ENCODE measurements at places on chromosomes 1 and 21.
A peak's percentile ranks its signal among the peaks of the same experiment; 100 is the strongest.

- no peak for DNase-seq
Observed at GRCh38 chr1:119204961-119205357, 64.5 kb upstream of the WARS2 start.

DNA sequence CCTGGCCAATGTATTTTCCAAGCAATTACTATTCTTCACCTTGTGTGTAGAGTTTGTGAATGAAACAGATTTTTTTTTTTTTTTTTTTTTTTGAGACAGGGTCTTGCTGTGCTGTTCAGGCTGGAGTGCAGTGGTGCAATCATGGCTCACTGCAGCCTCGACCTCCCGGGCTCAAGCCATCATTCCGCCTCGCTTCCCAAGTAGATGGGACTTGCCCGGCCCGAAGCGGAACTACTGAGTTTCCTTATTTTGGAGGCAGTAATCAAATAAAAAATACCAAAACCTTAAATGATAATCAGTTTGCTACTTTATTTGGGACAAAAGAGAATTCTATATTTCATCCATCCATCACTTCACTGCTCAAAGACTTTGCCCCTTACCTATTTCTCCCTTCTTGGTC is 704 bp upstream of the BTBD8 start:
- DNase-seq: no peak

GRCh38 chr21:37082856-37083528 is 9.9 kb downstream of the TTC3 start:
- DNase-seq: no peak

DNA sequence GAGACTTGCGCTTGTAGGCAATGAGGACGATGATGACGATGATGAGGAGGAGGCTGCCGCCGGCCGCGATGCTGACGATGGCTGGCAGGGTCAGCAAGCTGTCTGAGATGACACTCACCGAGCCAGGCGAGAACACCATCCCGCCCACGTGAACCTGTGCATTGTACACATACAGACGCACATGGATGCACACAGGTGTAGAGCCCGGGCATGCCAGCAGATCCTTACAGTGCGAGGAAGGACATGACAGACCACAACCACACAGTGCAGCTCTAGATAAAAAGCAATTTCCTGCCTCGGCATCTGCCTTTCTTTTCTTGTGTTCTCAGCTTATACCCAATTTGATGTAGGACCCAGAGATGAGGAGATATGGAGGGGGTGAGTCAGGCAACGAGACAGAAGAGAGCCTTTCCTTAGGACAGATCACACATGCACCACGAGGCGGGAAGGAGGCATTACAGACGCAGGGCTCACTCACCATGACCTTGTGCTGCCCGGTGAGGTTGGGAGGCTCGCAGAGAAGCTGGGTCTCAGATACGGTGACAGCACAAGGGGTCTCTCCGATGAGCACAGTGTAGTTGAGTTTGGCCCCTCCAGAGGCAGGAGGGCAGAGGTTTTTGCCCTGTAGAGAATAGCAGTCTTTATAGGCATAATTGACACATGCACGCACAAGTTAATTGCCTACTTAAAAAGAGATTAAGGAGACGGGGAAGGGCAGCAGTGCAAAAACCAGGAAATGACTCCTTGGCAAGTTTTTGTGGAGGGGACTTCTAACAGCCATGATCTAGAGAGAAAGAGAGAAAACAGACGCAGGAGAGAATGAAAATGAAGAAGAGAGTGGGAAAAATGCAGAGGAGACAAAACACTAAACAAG is 133.9 kb upstream of the CD34 start:
- DNase-seq: no peak

- peak; percentile 19 for DNase-seq
Observed at GRCh38 chr1:246794048-246794827, 70.0 kb downstream of the SCCPDH start.

DNA sequence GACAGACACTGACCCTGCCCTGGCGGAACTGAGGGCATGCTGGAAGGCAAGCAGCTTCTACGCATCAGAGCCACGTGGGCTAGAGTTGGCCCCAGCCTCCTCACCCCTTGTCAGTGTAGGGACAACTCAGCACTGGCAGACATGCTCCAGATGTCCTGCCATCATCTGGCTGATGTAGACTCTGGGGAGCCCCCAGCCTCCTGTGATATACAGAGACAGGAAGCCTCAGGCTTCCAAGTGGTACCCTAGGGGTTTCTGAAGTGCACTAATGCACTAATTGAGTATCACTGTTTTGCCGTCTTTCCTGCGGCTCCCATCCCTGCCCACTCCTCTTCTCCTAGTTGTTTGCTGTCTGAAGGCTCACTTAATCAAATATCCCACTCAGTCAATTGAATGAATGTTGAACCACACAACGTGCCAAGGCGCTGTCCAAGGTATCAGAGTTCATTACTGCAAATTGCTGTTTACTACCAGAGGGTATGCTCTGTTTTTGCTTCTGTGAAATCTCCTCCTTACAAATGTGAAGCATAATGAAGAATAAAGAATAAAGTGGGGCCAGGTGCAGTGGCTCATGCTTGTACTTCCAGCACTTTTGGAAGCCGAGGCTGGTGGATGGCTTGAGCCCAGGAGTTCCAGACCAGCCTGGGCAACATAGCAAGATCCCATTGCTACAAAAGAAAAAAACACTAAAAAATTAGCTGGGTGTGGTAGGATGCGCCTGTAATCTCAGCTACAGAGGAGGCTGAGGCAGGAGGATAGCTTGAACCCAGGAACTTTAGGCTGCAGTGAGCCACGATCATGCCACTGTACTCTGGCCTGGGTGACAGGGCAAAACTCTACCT is 76.4 kb upstream of the ZBTB18 start:
- DNase-seq: no peak

Measured in NCI-H510A treated with DMSO at 0.1 percent for 48 hours (cell line).